ENCODE measurements at places on chromosomes 2 and 18.

GRCh38 chr2:56088411-56088810 lies 95.4 kb upstream of the CCDC85A start:
- no peak for DNase-seq

- DNase-seq: no peak
Observed at GRCh38 chr2:234403751-234404150, 93.1 kb downstream of the ARL4C start.

DNA sequence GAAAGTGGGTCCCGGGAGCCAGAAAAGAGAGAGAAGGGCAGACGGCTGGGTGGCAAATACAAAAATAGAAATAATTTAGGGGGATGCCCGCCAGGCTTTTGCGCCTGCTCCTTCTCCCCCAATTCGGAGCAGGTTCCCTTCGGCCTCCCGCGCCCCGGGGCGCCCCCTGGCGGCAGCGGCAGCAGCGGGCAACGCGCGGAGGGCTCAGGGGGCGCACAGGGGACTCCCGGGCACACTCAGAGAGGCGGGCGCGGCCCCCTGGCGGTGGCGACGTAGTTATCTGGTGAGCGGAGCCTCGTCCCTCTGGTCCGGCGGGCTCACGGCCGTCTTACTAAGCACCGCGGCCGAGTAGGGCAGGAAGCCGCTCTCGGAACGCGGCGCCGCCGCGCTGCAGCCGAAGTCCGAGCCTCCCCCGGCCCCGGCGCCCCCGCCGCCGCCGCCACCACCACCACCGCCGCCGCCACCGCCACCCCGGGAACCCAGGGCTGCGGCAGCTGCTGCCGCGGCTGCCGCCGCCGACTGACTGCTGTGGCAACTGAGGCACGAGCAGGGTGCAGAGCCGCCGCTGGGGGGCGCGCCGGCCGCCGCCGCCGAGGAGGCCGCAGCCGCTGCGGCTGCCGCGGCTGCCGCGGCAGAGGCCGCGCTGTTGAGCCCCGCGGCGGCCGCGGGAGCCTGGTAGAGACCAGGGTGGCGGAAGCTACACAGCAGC lies 3.8 kb downstream of the EVX2 start:
- DNase-seq: no peak

DNA sequence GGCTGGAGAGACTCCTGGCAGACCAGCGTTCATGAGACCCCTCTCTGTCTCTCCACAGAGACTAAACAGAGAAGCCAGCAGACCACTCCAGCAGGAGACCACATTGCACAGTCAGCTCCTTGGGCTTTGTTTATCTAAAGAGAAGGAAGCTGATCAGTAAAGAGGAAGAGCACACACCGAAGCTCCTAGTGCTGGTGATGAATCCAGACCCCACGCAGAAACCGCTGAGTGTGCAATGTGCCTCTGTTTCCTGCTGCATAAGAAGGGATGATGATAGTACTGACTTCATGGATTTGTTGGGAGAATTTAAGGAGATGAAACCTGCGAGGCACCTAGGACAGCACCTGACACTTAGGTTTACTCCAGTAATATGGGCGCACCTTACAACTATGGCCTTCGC lies 544.1 kb upstream of the ID2 start:
- DNase-seq: no peak

DNA sequence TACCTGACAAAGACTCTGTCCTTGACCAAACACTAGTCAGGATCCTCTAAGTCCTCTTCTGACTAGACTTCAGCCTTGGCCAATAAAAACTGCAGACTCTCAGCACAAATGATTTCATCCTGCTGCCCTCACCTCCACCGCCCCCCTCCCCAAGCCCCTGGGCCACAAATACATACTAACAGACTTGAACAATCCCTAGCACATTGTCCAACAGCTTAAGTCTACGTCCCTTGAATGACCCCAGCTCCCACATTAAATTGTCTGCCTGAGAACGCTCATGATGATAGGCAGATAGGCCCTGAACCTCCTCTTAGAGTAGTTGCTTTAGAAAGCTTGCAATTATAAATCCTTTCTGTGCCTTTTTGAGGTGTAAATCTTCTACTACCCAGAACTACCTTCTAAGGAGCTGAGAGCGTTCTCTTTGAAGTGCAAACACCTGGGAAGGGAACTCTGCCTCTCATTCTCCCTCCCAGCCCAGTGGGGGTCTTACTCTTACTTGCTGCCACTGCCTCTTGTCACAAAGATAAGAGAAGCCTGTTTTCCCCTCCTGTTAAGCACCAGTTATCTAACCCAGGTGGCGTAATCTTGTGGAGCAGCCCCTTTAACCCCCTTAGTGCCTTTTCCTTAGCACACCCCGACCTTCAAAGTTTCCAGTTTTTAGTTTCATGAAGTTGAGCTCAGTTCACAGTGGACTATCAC lies 1225.6 kb downstream of the LRP1B start:
- DNase-seq: no peak

DNA sequence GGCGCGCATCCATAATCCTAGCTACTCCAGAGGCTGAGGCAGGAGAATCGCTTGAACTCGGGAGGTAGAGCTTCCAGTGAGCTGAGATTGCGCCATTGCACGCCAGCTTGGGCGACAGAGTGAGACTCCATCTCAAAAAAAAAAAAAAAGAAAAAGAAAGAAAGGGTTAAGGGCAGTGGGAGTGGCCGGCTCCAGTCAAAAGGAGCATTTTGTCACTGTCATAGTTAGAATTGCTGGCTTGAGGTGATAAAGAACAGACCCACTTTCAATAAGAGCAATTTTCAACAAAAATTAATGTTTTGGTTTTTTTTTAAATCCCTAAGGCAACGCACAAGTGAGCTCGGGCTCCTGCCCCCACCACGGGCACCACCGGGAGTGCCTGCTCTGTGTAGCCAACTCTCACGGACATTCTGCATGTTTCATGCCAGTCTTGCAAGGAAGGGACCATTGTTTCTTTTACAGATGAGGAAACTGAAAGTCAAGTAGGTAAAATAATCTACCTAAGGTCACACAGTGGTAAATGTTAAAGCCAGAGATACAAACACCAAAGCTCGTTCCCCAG lies 8.5 kb downstream of the CIB4 start:
- DNase-seq: no peak

GRCh38 chr18:11866764-11867163 lies 15.6 kb downstream of the CHMP1B start:
- no peak for DNase-seq

GRCh38 chr2:227406177-227407031 lies 18.7 kb upstream of the SCYGR1 start:
- DNase-seq: no peak

GRCh38 chr18:4016391-4017049 lies 438.6 kb downstream of the DLGAP1 start:
- DNase-seq: no peak

DNA sequence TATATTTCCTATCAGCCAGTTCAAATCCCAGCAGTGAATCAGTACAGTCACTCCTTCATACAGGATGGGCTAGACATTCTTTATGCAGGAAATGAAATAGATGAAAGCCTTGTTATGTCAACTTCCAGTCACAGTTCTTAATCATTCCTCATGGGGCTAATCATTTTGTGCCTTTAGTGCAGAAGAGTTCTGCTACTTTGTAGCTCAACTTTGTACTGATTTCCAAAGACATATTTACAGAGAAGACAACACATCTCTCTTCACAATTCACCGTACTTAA lies 593.9 kb upstream of the NETO1 start:
- DNase-seq: no peak

- DNase-seq: no peak
Observed at GRCh38 chr2:96642564-96643360, at the start of gene FER1L5. Gene FER1L5 (plus strand): TSS chr2:96642764. CDS start chr2:96642837, 73 bp downstream.

GRCh38 chr2:230972046-230972445 lies 23.9 kb upstream of the SPATA3 start:
- no peak for DNase-seq

Measured in aorta (tissue), 5 donors.